ENCODE measurements at places on chromosomes 5 and 9.

DNA sequence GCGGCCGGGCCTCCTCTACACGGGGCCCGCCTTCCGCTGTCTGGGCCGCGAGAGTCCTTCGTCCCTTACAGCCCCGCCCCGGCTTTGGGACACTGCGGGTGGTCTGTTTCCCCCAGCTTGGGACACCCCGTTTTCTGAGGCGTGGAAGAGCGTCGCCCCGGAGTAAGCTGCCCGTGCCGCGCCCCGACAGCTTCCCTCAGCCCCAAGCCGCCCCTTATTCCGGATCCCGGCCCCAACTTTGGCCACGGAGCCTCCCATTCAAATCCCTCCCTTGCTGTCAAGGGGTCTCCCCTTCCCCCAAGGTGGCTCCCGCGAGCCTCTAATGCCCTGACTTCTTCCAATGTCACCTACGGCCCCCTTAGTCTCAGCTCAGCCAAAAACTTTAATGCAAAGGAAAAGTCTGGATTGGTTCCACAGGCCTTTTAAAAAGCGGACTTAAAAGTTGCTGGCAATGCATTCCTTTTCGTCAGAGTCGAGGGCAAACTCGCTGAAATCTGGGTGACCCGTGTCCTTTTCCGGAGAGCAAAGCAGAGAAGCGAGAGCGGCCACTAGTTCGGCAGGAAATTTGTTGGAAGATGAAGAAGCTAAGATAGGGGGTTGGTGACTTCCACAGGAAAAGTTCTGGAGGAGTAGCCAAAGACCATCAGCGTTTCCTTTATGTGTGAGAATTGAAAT lies 19.8 kb downstream of the EXOSC2 start:
- no peak for DNase-seq

GRCh38 chr5:139696167-139696893 lies 48.2 kb downstream of the CXXC5 start:
- no peak for DNase-seq

- no peak for DNase-seq
Measured at GRCh38 chr5:5838493-5838892, 416.0 kb downstream of the ICE1 start.

- DNase-seq = peak; percentile 83
Measured at GRCh38 chr5:178113141-178113787, at the start of gene N4BP3. N4BP3 (plus strand) TSS chr5:178113532; CDS start chr5:178119584, 6,052 bp downstream.

DNA sequence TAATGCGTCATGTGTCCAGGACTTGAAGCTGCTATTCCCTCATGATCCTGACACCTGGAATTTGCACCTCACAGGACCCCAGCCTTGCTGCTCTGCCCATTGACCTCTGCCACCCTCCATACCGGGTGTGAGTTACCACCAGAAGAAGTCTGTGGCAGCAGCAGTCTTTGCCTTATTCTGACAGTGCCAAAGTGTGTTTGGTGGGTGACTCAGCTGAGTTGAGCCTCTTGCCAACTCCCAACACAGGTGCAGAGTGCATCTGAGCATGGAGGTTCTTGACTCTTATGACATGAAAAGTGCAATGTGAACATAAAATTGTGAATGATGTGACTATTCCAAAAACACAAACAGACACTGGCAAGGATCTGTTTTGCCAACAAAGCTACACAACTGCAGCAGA lies 1166.5 kb upstream of the CDH18 start:
- no peak for DNase-seq

- no peak for DNase-seq
Measured at GRCh38 chr9:4662989-4663792, 1.1 kb downstream of the PLPP6 start.
